ENCODE measurements at places on chromosomes 2 and 18.
A peak's percentile ranks its signal among the peaks of the same experiment; 100 is the strongest.

GRCh38 chr2:30219886-30220875 is 11.2 kb upstream of the LBH start:
- DNase-seq: no peak

- DNase-seq: no peak
Observed at GRCh38 chr18:56469582-56469981, 168.8 kb downstream of the TXNL1 start.

- DNase-seq: no peak
Observed at GRCh38 chr2:159921752-159922404, 123.9 kb upstream of the CD302 start.

- DNase-seq: no peak
Observed at GRCh38 chr2:97675430-97676113, 6.1 kb downstream of the C2orf92 start.

DNA sequence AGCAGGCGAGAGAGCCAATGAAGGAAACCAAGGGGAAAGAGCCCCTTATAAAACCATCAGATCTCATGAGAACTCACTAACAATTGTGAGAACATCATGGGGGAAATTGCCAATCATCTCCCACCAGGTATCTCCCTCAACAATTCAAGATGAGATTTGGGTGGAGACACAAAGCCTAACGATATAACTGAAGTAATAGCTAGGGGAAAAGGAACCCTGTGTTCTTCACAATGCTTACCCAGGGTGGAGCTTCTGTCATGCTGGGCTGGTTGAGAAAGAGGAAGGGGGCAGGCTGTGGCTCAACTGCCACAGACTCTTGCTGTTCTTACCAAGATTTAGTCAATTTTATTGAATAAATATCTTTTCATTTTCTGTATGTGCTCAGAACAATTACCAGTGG is 392.1 kb upstream of the HS6ST1 start:
- no peak for DNase-seq

DNA sequence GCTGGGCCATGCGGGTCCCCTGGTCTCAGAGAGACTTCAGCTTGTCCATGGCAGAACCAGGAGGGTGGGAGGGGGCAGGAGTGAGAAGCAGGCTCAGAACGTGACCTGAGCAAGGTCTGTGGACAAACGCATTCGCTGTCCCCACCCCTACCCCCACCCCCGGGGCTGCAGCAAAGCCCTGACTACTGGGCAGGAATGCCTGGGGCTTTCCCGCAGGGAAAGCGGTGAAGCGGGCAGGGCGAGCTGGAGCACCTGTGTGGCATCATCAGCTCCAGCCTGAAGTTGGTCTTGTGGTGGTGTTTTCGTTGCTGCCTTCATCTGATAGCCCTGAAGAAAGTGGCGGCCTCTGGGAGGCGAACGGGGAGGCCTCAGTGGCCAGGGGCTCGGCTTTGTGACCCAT is 26.1 kb upstream of the ALKAL2 start:
- no peak for DNase-seq

DNA sequence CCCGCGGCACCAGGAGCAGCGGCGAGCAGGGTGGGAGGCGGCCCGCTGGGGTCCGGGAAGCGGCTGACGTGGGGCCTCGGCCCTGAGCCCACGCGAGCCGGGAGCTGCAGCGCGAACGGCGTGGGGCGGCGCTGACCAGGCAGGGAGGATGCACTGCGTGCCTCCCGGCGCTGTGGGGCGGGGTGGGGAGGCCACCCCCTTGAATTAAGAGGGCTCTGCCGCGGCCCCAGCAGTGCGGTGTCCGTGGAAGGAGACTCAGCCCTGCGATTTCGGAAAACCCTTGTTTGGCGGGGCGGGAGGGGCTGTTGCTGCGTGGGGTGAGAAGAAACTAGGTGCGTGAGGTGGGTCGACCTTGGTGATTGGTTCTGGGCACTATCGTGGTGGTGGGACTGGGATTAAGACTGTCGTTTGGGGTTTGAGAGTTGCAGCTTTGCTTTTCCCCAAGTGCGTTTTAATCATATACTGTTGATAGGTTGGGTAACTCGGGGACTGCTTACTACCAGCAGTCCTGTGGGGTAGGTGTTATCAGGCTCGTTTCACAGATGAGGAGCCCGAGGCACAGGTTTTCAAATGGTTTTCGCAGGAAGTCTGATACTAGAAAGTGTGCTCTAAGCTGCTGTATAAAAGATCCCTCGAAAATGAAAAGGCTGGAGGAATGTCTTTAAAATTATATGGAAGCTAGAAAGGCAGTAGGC is 722 bp downstream of the ACSL3 start:
- no peak for DNase-seq

GRCh38 chr2:145815933-145816332 is 1296.0 kb upstream of the ZEB2 start:
- no peak for DNase-seq

DNA sequence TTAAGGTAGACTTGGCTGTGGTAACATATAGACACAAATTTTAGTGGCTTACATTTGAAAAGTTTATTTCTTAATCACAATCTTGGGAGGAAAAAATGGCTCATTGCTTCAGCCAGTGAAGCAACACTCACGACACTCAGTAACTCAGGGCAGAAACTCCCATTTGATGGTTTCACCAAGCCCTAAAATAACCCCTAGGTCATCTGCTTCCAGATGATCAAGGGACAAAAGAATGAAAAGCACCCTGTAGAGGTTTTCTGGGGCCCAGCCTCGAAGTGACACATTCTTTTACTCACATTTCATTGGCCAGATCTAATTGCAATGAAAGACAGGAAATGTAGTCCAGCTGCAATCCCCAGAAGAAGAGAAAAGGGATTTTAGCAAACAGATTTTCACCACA is 275.9 kb downstream of the TMX3 start:
- DNase-seq: no peak

- DNase-seq: no peak
Observed at GRCh38 chr2:181810823-181811695, 80.5 kb upstream of the ITPRID2 start.

GRCh38 chr2:240197462-240198139 is 57.1 kb upstream of the OTOS start:
- no peak for DNase-seq

DNA sequence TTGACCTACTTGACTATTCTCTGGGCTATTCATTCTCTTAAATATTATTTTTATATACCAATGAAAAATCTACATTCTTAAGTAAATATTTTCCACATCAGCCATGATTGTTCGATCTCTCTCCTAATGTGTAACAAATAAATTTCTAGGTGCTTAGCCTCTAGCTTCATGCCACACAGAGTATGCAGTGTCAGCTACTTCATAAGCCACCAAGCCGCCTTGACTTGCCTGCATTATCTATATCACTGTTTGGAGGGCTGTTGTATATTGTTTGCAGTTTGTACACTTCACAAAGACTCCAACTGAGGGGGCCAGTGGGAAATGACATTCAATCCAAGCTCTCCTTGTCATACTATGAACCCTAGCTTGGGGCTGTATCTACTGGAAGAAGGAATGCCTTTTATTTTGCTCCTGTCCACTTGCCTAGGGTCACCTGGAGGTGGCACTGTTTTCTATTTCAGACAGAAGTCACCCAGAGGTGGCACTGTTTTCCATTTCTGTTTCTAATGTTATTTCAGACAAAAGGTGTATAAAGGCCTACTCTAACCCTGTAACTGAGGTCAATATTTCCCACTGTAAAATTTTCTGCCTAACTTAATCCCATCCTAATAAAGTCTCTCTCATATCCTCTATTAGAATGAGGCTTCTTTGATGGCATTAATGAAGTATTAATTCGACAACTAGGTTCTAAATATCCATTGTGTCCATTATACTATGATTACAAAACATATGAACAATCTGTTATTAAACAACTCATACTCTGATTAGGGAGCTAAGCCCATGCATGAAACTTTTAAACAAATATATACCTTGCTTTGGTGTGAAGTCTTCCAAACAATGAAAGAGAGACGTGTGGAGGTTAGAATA is 36.4 kb downstream of the COL5A2 start:
- no peak for DNase-seq

GRCh38 chr2:50856016-50856541 is 175.9 kb downstream of the NRXN1 start:
- DNase-seq: no peak

DNA sequence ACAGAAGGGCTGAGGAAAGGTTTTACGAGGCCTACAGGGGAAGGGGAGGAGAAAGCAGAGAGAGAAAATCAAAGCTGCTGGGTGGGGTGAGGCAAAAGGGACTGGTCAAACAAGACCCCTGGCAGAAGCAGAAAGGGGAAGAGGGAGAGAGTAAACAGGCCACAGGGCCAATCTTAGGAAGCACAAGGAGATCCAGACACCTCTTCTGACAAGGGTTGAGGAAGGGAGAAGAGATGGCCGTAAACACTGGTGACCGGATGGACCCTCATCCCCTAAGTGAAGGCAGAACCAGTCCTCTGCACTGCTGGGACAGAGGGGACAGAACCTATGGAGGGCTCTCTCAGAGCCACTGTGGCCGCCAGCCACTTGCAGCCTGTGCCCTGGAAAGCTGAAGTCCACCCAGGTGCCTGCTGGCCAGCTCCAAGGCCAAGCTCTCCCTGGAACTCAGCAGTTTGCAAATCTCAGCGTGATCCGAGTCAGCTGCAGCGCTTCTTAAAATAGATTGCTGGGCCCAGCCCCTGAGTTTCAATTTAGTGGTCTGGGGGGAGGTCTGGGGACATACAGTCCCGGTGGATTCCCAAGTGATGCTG is 108.8 kb downstream of the TMEM163 start:
- DNase-seq: no peak

GRCh38 chr2:3462493-3463104 is 56.7 kb downstream of the ADI1 start:
- no peak for DNase-seq

DNA sequence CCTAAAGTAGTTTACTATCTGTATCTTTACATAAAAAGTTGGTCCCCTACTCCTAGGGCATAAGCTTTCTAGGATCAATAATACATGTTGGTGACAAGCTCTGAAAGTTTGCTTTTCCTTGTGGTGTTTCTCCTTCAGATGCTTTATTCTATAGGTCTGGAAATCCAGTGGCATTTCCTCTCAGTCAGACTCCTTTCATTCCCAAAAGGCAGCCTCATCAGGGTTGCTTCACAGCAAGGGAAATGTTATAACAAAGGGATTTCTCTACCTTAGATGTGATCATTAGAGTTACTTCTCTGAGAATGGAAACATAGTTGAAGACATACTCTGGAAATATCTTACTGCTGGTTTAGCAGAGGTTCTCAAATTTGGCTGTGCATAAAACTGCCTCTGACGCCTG is 1072.4 kb upstream of the ZEB2 start:
- no peak for DNase-seq

GRCh38 chr2:14363137-14363536 is 269.4 kb upstream of the LRATD1 start:
- DNase-seq: no peak

DNA sequence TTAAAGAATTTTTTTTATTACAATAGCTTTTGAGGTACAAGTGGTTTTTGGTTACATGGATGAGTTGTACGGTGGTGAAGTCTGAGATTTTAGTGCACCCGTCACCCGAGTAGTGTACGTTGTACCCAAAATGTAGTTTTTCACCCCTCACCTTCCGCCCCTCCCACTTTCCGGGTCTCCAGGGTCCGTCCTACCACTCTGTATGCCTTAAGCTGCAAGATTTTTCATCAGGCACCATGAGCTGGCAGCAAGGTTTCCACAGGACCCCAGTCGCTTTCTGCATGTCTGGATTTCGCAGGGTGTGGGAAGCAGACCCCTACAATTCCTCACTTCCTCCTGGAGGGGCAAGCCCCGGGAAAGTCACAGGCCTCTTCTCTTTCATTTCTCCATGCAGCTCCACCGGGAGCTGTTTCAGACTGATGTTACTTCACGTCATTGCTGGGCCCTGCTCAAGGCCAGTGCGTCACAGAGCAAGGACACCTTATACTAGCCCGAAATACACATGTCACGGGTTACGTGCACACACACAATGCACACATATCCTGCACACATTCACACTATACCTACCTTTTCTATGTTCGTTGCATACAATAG is 179.1 kb downstream of the ZFP36L2 start:
- no peak for DNase-seq

DNA sequence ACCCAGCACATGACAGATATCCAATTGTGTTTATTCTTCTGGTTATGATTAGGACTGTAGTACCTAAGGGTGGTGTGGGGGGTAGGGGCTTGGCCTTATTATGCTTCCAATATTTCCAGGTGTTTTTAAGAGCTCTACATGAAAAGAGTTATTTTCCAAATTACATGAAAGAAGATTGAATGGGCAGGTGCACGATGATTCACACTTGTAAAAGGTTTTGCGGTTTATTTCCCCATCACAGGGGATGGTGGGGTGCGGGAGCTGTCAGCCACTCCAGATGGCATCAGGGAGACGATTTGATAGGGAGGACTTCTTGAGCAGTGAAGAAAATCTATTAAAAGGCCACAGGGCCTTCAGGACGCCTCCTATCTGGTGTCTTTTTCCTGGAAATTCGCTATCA is 15.1 kb upstream of the CCBE1 start:
- peak; percentile 59 for DNase-seq

DNA sequence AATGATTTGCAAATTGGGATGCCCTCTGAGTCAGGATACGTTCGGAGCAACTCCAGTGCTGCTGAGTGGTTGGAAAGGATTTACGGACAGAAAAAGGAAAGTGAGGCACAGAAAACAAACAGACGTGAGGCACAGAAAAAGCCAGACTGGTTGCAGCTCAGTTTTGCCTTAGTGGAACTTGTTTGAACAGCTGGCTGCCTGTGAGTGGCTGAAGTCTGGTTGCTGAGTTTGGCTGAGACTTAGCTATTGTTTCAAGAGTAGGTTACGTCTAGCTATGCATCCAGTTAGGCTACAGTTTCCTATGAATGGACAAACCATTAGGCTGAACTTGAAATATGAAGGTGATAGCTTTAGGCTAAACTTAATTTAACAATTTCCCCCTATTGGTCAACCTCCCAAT is 256.6 kb downstream of the VAPA start:
- DNase-seq: no peak

DNA sequence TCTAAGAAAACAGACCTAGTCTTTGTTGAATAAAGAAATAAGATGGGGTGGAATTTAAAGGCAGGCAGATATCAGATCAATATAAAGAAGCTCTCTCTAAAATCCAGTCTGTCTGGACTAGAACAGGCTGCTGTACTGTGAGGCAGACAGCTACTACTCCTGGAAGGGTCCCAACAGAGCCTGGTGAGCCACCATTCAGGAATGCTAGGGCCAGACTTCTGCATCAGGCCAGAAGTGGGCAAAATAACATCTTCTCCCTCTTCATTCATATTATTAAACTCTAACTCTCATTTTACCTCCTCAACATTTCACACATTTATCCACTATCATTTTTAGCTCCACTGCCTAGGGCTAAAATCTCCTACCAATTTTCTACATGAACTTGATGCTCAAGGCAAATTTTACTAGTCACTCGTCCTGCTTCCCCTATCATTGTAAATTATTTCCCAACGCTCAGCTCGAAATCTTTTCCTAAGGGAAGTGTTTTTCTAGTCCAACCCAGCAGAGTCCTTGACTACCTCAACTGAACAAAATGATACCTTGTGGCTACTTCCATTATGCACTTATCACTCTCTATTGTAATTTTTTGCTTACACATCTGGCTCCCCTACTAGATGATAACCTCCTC is 45.2 kb upstream of the GLS start:
- no peak for DNase-seq

DNA sequence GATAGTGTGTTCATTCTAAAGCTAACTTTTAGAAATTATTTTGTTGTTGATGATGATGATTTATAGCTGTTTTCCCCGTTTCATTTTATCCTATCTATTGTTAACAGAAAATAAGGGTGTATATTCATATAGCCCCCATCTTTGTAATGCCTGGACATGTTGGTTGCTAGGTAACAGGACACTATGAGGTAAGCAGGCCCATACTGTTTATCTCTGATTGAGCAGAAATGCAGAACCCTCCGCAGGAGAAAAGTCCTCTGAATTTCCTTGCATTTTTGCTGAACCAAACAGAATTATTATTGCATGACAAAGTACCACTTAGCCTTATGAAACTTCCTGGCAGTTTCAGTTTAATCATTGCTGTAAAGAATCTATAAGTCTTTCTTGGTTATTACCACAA is 339.4 kb downstream of the DCC start:
- DNase-seq: no peak
